ENCODE measurements at places on chromosomes 16 and 17.

- peak; percentile 89 for DNase-seq
These were observed 15.4 kb downstream of the FLYWCH1 start for GRCh38 chr16:2927010-2927646.

GRCh38 chr17:40059729-40060475 lies 2.9 kb upstream of the THRA start:
- peak; percentile 39 for DNase-seq

DNA sequence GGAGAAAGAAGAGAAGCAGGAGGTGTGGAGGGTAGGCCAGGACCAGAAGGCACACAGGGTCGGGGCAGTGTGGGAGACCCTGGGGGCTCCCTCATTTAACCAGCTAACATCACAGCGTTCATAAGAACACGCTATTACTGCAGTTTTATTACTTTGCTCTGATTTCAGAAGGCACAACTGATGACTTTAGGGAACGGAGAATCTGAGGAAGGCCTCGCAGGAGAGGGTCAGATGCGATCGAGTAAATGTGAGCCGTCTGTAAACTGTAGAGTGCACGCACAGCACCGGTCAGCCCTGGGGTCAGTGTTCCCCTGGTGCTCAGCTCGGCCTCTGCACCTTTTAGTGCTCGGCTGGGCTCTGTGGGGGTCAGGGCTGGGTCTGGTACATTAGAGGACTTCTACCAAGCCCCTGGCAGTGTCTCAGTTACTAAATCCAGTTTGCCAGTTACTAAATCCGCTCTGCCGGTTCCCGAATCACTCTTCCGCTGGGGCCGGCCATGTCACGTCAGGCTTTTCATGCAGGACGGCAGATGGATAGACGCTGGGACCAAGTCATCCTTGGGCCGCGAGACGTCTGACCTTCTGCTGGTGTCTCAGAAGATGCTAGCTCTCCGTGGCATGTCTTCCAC lies 325.9 kb downstream of the SEC14L1 start:
- no peak for DNase-seq

DNA sequence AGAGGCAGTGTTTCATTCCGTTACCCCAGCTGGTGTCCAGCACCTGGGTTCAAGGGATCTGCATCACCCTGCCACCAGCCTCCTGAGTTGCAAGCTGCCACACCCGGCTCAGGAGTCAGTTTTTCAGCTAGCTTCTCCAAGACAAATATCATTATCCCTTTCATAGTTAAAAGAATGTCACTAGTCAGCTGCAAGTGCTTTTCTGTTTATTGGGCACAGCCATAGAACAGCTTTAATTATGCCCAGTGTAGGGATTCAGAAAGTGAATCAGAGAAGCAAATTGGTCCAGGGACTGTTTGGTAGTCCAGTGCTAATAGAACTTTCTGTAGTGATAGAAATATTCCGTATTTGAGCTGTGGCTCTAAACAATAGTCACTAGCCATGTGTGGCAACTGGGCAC lies 2.9 kb upstream of the AOC3 start:
- DNase-seq, result no peak

- DNase-seq, result no peak
These were observed 80.5 kb downstream of the SNX11 start for GRCh38 chr17:48187872-48188608.

- no peak for DNase-seq
These were observed 74.2 kb upstream of the ZNF469 start for GRCh38 chr16:88308441-88309173.

All from ecto neural progenitor cell (in vitro differentiated cells).